CD4-positive, alpha-beta memory T cell (primary cell): ENCODE measurements at places on chromosomes 3 and 15.

DNA sequence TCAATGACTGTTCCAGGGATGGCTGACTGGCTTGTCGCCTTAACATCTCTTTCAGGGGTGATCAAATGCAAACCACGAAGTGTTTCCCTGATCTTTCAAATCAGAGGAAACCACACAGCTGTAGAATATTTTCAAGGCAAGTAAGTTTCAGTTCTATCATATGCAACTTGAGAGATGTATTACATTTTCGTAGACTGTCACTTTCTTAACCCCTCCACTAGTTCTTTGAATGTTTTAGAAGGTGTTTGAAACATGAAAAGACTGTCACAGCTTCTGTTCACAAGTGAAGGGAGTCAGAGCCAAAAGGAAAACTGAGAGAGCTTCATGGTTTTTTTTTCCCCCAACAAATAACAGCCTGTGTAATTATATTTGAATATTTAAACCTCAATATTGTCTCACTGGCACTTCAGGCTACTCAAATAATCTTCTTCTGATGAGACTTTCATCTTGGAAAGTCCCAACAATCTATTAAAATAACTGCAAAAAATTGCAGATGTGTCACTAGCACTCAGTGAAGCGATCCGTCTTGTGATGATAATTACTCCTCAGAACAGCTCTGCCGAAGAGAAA lies 25.9 kb upstream of the CAPN7 start:
- DNase-seq = no peak

DNA sequence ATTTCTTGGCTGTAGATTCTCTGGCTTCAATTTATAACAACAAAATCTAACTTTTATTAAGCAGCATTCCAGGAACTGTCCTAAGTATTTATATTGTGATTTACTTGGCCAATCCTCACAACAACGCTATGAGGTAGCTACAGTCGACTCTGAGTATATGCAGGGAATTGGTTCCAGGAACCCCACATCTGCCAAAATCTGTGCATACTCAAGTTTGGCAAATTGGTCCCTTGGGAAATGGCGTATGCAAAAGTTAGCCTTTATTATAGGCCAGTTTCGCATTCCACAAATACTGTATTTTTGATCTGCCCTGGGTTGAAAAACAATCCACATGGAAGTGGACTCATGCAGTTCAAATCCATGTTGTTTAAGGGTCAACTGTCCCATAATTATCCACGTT lies 53.9 kb downstream of the RAP2B start:
- no peak for DNase-seq

DNA sequence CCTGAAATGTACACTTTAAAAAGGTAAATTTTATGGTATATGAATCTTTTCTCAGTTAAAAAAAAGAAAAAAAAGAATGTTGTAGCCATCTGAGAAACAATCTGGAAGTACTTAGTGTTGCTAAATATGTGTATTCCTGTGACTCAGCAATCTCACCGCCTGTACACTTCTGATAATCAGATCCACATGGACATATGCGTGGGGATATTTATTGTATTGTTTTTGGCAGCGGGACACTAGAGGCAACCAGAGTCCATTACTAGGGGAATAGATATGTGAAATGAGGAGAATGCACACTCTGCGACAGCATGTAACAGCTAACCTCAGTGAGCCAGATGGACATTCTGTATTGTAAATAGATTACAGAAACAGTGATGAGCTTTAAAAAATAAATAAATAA lies 65.4 kb downstream of the AQP9 start:
- no peak for DNase-seq

DNA sequence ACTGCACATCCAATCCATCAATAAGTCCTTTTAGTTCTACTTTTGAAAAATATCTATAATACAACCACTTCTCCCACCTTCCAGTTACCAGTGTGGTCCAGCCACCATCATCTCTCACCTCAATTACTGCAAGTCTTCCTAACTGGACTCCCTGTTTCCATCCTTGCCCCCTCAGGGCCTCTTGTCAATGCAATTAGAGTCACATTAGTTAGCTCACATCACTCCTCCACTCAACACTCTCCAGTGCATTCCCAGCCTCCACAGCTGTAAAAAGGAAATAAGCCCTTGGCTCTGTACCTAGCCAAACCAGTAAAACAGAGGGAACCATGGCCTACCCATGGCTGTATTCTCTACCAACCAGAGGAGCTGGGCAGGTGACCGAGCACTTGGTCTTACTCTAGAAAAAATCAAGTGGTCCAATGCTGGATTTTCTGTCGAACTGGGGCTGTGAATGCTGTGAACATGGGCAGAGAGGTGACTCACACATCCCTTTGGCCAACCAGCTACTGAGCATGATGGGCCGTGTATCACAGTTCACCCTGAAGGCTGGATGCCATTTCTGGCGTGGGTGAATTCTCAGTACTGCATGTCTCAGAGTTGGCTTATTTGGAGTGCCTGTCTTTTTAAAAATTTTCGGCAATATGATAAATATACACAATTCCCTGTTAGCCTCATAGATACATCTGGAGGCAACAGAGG lies 62.5 kb upstream of the C15orf61 start:
- no peak for DNase-seq

- no peak for DNase-seq
Measured at GRCh38 chr15:95804484-95804883, 526.0 kb upstream of the NR2F2 start.

DNA sequence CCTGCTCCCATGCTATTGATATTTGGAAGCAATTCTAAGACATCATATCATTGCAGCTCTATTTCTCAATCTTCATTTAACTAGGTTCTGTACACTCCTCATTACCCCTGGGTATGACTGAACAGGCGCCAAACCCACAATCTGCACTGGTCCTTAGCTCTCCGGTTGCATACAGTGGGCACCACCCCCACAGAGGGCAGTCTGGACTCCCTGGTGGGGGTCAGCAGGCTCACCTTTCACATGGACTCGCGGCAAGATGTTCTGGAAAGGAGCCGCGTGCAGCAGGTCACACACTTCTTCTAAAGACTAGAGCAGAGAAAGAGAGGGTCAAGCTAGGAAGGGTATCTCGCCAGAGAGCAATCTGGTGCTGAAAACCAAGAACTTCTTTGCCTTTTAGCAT lies 36.5 kb downstream of the NIPA2 start:
- DNase-seq = no peak

DNA sequence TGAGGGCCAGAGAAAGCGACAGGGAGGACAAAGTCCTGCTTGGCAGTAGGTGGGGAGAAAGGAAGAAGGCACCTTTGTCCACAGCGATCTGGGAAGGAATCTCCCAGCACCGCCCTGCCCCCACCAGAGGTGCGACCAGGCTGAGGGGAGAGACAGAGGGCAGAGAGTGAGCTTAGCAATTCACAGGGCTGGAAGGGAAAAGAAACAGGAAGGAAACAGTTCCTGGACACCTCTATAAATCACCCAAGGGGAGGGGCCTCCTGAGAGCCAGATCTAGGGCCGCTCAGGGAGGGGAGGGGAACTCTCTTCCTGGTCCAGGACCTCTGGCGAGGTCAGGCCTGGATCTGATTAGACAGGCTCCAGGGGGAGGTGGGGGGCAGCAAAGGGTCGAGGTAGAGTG lies 35.4 kb downstream of the RNU5B-1 start:
- DNase-seq = no peak

GRCh38 chr15:31503256-31503655 lies 176.6 kb downstream of the KLF13 start:
- DNase-seq = no peak

DNA sequence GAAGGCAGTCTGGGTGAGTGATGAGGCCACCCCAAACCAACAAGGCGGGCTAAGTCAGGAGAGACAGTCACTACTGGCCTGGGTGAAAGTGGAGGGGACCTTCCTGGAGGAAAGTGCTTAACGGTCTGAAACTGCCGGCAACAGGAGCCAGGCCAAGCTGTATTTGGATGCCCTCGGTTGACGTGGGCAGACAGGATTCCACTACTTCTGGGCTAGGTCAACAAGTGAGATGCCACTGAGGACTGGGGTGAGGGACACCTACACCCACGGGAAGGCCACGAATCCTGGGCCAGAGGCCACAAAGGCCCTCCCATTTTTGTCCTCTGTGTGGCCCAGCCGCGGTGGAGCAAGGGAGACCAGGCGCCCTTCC lies 12.3 kb downstream of the SPTBN5 start:
- DNase-seq = no peak

DNA sequence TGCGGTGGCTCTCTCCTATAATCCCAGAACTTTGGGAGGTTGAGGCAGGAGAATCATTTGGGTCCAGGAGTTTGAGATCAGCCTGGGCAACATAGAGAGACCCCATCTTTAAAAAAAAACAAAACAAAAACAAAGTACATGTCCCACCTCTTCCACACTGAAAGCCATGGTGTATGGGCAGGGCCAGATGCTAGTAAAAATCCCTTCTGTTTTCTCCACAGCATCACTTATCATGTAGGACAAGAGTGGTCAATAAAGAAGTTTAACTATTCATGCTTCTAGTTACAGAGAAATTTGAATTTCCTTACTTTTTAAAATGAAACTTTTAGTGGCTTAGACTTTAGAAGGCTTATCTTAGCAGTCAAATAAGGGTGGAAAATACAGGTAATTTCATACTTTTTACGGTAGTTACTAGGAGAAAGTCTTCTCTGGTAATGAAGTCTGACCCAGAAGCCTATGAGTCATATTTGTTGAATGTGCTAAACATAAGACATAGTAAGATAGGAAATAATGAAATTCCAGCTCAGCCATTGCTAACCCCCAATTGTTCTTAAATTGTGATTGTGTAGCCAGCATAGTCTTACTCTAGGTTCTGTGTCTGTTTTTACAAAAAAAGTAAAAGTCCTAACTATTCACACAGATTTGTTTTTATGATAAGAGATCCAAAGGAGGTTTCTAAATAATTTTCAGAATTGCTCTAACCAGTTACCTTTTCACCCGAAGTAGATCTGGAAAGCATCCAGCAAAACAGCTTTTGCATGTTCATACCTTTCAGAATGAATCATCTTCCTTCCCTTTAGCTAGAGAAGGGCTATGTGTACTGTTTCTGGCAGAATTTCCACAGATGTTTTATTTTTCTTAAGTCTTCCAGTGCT lies 16.4 kb upstream of the ZNF609 start:
- DNase-seq = no peak

DNA sequence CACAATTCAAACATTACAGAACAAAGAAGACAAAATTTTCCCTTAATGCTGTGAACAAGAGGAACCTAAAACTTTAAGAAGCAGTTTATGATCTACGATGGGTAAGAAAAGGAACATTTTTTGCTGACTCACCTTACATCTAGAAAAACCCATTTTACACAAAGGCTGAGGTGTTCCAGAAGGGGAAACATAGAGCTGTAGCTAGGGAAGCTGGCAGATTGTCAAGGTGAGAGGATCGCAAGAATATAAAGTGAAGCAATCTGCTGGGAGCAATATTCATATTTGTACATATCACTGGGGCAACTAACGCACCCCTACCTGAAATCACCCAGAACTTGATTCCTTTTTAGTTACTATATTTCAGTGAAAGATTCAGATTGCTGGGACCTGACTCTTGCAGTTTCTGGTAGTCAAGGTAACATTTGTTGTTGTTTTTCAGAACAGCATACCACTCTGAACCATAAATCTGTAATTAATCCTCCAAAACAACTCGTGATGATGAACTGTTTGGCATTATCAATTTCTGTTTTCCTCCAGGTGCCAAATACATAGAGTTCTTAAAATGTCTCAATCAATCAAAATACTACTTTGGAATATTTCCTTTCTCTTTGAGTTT lies 184.1 kb upstream of the LRRC3B start:
- DNase-seq = no peak

DNA sequence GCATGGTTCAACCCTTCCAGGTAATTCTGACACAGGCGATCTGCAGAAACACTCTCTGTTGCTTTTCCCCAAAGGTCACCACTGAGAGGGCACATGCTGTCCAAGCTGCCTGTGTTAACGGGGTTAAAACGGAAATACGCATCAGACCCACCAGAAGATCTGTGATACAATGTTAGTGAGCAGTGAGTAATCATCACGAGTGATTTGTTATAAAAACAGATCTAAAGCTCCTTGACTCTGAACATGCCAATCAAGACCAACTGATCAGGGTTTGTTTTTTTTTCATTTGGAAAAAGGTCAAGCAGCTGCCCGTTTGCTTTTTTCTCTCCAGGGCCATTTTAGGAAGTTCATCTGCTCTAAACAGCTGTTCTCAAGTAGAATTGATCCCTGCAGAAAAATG lies 43.2 kb downstream of the FGF12 start:
- no peak for DNase-seq

- DNase-seq = no peak
Measured at GRCh38 chr15:77632534-77633133, at the start of gene LINGO1. Gene LINGO1, minus strand, starts transcription at chr15:77632912. Its CDS starts 597 bp downstream, at chr15:77632315.

DNA sequence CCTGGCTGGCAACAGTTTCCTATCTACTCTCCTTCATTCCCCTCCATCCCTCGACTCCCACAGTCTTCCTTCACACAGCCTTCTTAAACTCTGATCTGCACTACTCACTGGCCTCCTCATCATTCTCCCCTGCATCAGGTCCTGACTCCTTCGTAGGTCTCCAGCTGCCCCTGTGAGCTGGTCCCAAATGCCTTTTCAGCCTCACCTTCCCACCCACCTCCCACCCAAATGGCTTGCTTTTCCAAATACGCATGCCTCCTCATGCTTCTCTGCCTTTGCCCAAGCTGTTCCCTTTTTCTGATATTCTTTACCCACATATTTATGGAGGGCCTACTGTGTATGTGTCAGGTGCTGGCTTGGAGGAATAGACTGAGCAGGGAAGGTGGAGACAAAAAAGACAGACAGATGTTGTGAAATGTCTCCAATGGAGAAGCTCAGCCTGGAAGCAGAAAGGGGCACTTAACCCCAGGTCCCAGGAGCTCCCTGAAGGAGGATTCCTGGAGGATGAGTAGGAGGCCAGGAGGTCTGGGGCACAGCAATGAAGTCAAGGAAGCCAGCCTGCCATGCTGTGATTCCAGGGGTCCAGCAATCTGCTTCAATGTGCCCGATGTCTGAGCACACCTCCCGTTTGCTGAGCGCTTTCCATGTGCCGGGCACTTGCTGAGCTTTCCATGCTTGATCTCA lies 252.2 kb downstream of the SHQ1 start:
- no peak for DNase-seq

DNA sequence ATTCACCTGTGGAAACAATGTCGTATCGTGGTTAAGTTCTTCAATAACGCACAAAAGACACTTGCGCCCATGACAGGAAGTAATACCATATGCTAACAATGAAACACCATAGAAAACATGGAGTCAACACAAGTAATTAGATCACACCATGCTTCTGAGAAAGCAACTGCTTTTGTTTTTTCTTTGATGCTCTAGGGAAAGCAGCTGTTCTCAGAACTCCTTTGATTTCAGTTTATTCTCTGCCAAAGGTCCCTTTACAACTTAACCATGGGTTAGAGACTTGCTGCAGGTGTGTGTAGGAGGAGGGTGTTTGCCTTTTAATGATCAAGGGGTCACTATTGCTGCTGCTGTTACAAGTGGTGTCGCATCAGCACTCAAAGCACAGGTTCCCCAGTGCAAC lies 324.0 kb upstream of the SLCO3A1 start:
- no peak for DNase-seq

- no peak for DNase-seq
Measured at GRCh38 chr15:35481992-35482391, 64.0 kb downstream of the DPH6 start.

- DNase-seq = no peak
Measured at GRCh38 chr3:146781059-146781458, 175.9 kb upstream of the PLSCR5 start.

GRCh38 chr3:122886946-122887345 lies 92.1 kb downstream of the SLC49A4 start:
- DNase-seq = no peak

GRCh38 chr3:154247806-154248415 lies 76.4 kb downstream of the DHX36 start:
- no peak for DNase-seq
